Stimulated activated effector memory CD8-positive, alpha-beta T cell treated with anti-CD3 and anti-CD28 coated beads, Interleukin-12 subunit alpha, Interleukin-12 subunit beta, amount 100 ng/mL, for 72 hours (primary cell): ENCODE measurements at places on chromosomes 2 and 18.

- no peak for DNase-seq
Observed at GRCh38 chr2:99975386-99975785, 167.0 kb downstream of the AFF3 start.

DNA sequence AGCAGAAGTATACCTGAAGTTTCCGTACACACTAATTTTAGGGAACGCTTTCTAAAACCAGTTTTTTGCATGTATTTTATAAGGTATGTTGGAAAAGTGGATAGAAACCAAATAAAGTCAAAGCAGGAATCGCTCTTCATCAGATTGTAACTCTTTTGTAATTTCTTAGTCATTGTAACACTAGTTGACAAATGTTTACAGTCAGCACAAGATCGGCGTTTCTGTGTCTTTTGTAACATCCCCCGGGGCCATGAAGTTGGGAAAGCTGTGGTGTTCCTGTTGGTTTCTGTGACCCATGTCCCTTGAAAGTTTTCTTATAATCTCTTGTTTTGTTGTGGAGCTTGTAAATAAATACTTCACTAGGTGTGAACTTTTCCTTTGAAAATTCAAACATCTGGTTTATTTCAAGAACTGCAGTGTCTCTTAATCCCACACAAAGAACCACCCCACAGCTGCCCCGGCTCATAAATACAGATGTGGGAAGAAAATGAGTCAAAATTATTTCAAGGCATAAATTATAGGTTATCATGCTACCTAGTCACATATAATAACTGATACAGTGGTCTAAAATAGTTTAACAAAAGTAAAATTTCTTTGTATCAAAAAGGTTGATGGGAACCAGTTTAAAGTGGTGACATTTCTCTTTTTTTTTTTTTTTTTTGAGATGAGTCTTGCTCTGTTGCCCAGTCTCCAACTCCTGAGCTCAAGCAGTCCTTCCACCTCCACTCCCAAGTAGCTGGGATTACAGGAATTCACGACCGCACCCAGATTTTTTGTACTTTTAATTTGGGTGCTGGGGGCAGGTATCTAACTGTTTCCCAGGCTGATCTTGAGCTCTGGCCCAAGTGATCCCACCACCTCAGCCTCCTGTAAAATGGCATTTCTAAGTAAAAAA, 751 bp upstream of the NMI start:
- peak; percentile 55 for DNase-seq

DNA sequence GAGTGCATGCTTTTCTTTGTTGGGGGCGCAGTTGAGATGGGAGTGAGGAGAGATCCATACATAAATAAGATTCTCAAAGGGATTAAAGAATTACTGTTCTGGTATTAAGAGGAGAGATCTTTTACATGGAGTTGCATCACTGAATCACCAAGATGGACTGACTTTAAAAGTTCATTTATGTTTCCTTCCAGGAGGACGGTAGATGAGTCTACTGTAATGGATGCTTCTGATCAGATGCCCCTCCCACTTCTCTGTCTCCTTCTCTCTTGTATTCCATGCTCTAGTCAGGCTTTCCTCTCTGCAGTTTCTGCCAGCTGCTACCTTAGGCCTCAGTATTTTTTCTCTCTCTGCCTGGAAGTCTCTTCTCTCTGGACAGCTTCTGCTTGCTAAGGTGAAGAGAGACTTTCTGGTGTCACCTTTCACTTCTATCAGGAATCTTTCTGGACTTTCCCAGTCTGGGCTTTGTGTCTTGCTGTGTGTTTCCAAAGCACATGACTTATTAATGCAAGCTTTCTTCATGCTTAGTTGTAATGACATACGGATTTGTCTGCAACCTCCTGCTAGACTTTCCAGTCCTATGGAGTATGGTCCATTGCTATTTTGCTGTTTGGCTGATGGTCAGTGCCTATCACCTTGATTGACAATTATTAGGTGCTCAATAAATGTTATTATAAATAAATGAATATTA, 23.6 kb downstream of the FAM171B start:
- no peak for DNase-seq

DNA sequence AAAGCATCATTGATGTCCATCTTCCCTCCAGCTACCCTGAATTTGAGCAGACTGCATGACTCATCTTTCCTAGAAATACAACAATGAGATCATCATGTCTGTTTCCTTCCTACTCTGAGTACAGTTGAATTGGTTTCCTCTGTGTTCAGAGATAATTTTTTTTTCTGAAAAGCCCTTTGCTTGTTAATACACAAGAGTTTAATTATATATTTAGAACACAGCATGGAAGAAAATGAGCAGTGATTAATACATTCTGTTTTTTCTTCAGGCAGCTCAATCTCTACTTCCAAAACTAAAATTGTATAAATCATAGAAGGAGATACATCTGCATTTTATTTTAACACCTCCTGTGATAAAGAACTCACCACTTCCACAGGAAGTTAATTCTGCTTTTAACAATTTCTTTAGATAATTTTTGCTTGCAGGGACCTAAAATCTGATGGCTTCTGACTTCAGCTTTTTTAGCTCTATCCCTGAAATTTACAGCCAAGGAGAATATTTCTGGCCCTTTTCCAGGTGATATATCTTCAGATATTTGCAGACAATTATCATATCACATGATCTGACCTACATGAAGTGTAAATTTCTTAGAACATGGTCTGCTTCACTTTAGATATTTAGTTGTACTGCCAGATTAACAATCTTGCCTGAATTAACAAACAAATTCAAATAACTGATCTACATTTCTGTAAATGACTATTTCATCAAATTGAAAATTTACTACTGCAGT, 249.0 kb downstream of the TRIB2 start:
- no peak for DNase-seq

DNA sequence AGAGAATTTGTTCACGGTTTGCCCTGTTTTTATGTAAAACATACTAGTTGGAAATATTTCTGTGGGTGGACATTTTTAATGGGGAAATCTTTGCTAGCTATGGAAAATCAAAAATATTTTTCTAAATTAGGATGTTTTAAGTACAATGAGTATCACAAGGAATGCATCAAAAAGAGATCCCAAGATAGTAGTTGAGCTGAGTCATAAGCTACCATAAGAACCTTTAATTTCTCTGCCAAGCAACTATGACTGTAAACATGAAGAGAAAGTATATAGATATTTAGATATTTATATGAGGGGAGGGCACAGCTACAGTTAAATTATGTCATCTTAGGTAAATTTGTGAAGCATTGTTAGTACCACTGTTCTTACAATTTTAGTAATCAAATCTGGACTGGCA, 646.2 kb downstream of the XIRP2 start:
- DNase-seq = no peak

GRCh38 chr18:38313831-38314230, 748.2 kb upstream of the CELF4 start:
- DNase-seq = no peak
